ENCODE measurements at places on chromosomes 13 and 19.

GRCh38 chr19:47417107-47417745 is 2.1 kb downstream of the MEIS3 start:
- DNase-seq = no peak

GRCh38 chr13:26759249-26759906 is 1.2 kb downstream of the GPR12 start:
- DNase-seq = no peak

DNA sequence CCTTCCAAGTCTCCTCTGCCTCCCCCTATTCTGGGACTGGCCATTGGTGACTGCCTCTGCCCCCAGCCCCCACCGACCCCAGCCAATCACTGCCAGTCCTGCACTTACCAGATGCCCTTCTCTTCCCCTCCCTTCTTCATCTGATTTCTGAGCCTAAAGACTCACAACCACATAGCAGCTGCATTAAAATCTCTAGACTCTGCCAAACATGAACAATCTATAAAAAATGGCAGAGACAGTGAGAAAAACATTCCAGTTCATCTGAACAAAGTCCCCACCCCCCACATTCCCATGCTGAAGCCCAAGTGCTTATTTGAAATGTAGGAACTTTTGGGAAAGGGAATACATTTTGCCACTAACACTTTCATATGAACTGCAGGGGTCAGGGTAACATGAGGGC is 60.8 kb downstream of the KCTD12 start:
- no peak for DNase-seq

GRCh38 chr13:93851236-93851635 is 624.6 kb downstream of the GPC6 start:
- DNase-seq = no peak

GRCh38 chr19:2721570-2722540 is 683 bp upstream of the DIRAS1 start:
- DNase-seq = no peak

DNA sequence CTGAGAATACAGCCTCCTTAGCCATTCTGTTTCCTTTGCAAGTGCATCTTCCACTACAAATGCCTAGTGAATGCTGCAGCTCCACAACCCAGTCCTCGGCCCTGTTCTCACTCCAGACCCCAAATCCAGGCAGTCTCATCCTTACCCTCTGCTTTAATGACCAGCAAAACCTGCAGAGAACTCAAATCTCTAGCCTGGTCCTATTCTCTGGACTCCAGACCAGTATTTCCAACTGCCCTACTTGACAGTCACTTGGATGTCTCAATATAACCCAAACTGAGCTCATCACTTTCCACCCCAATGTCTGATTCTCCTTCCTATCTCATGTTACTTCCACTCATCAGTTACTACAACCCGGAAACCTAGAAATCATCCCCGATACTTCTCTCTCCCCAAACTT is 2.6 kb upstream of the EBPL start:
- DNase-seq = no peak

DNA sequence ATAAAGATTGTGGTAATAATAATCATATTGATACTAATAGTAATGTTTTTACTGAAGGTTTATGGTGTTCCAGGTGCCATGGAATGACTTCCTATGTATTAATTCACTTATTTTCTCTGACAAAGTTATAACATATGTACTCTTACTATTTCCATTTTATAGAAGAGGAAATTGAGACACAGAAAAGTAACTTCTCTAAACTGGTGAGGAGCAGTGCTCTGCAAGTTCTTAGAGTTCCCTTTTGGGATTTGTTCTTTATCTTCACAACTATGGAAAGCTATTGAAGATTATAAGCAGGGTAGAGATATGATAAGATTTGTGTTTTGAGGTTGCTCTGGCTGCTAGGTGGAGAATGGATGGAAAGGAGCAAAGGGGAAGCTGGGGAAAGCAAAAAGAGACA is 83.9 kb upstream of the OLFM4 start:
- DNase-seq = no peak

GRCh38 chr13:68440874-68441273 is 1210.7 kb upstream of the PCDH9 start:
- DNase-seq = no peak

GRCh38 chr13:30995331-30995730 is 62.9 kb downstream of the TEX26 start:
- DNase-seq = no peak

DNA sequence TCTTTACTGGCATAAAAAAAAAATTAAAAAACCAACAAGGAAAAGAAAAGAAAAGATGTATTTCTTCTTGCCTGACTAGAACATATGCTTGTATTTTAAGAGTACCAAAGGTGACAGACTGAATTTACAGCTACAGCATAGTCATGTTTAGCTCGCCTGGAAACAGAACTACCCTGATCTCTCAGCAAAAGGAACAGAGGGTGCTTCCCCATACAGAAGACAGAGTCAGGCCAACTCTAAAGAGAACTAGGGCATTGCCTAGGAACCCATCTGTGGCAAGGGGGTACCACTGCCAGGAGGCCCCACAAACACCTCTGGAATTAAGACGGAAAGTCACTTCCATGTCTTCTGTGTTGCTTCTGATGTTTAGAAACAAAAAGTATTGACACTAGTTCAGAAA is 252.1 kb upstream of the STARD13 start:
- DNase-seq = no peak

- no peak for DNase-seq
Observed at GRCh38 chr13:33636243-33636642, 181.7 kb upstream of the RFC3 start.

DNA sequence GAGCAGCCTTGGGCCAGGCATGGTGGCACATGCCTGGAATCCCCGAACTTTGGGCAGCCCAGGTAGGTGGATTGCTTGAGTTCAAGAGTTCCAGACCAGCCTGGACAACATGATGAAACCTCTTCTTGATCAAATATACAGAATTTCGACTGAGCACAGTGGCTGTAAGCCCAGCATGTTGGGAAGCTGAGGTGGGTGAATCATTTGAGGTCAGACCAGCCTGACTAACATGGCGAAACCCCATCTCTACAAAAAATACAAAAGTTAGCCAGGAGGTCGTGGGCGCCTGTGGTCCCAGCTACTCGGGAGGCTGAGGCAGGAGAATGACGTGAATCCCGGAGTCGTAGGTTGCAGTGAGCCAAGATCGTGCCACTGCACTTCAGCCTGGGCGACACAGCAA is 8.0 kb upstream of the NLRP7 start:
- DNase-seq = no peak

DNA sequence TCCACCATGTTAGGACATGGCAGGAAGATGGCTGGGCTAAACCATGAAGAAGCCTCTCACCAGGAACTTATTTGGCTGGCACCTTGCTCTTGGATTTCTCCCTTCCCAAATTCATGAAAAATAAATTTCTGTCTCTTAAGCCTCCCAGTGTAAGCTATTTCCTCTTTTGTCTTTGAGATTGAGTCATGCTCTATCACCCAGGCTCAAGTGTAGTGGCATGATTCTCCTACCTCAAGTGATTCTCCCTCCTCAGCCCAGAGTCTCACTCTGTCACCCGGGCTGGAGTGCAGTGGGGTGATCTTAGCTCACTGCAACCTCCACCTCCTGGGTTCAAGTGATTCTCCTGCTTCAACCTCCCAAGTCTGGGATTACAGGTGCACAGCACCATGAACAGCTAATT is 12.6 kb downstream of the ZNF888 start:
- DNase-seq = no peak
